ENCODE measurements at places on chromosomes 5 and 9.

DNA sequence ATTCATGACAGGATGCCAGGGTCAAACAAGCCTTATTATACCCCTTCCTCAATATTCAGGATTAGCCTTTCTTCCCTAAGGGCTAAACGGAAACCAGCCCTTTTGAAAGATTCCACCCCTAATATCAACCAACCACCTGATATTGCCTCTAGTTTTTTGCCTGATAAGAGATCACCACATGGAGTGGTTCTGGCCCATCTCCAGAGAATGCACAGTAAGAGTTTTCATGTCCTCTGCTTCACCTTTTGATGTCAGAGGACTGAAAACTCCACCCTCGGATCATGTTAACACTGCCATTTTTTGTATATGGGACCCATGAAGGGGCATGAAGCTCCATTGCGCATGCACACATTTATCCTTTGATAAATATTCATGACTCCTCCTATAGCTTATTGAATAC lies 5.8 kb upstream of the LNPEP start:
- no peak for DNase-seq

- no peak for DNase-seq
Observed at GRCh38 chr9:76025286-76025685, 134.8 kb downstream of the PCSK5 start.

- no peak for DNase-seq
Observed at GRCh38 chr5:77087484-77088261, 588 bp upstream of the ZBED3 start.

DNA sequence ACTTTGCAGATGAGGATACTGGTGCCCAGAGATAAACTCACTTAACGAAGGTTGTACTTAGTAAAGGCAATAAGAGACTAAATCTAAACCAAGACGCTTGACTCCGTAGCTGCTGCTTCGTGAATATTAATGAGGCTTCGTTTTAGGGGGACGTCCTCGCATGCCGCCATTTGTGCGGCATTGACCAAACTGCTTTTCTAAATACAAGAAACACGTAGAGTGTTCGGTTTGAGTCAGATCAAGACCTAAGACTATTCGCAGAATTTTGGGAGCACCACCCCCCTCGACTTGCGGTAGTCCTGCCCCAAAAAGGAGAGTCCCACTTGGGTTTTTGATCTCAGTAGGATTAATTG lies 1.1 kb downstream of the NPM1 start:
- no peak for DNase-seq

- DNase-seq: no peak
Observed at GRCh38 chr5:24621792-24622191, 23.0 kb downstream of the CDH10 start.

- DNase-seq: no peak
Observed at GRCh38 chr9:99478469-99479027, 256.5 kb downstream of the SEC61B start.

DNA sequence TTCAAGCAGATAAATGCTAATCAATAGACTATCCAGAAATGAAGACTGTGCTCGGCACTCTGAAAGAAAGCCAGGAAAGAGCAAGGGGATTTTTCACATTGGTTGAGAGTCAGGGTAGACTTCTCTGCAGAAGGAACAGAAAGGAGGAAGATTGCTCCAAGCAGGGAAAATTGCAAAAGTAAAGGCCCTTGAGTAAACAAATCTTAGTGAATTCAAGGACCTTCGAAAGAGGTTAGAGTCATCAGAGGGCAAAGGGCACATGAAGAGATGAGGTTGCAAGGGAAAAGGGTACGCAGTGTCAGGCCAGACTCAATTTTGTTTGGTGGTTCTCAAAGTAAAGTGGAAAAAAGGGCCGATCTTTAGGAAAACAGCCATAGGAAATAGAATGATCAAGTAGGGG lies 157.6 kb upstream of the RAI14 start:
- DNase-seq: no peak

DNA sequence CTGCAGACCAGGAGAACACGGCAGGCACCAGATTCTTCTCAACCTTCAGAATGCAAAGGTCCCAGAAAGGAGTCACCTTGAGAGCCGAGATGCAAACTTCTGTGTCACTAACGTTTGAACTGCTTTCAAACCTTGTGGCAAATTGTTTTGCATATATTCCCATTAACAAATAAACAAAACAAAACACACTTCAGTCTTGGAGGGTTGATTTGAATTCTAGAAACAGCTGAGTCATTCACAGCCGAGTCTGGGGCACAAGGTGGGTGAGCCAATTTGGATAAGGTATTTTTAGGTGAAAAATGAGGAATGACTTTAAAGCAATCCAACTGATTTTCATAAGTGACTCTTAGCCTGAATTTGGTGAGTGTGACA lies 38.8 kb upstream of the ANKRD33B start:
- no peak for DNase-seq

DNA sequence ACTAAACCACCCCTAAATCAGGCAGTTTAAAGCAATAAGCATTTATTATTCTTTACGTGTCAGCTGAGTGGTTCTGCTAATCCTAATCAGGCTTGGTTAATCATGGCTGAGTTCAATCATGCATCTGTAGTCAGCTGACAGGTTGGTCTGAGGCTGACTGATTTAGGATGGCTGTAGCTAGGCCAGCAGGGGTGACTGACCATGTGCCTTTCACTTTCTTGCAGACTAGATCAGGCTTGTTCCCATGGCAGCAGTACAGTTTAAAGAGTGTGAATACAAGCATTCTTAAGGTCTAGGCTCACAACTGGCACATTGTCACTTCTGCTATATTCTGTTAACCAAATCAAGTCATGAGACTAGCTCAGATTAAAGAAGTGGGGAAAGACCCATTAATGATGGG lies 16.1 kb upstream of the MPDZ start:
- no peak for DNase-seq

- DNase-seq: peak; percentile 65
Observed at GRCh38 chr9:127608104-127608966, 3.7 kb upstream of the STXBP1 start.

DNA sequence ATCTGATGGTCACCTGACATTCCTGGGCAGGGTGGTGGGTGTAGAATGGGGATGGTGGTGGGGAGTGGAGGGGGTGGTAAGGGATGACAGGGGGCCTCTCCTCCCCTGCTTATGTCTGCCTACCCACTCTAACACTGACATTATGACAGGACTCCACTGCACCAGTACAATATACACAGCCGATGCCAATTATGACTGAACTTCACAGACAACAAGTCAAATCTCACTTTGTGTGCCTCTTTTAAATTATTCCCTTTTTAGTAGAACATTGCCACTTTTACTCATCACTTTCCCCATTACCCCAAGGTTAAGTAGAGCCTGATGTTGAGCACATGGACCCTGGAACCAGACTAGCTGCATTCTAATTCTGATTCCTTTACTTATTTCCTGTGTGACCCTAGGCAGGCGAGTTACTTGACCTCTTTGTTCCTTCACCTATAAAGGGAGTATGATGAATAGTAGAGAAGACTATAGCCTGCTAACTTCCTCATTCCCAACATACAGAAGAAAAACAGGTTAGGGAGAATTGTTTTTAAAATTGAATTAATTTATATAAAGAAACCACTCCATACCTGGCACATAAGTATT lies 464.7 kb downstream of the DMRT2 start:
- DNase-seq: no peak

GRCh38 chr9:17057729-17058128 lies 77.1 kb upstream of the CNTLN start:
- no peak for DNase-seq

DNA sequence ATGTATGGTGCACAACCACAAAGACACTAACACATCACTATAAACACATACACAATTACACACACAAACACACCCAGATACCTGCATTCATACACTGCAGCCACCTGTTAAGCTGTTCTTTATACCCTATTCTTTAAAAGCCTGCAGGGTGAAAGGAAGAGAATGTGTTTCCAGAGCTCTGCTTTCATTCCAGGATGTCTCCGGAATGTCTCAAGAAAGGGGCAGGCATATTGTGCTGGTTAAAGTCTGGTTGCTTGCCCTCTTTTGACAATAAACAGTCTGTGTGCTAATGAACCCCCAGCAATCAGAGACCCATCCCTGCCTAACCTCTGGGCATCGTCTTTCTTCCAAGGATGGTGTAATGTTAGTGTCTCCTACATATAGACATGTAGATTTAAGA lies 181.6 kb downstream of the EPB41L4A start:
- DNase-seq: no peak

DNA sequence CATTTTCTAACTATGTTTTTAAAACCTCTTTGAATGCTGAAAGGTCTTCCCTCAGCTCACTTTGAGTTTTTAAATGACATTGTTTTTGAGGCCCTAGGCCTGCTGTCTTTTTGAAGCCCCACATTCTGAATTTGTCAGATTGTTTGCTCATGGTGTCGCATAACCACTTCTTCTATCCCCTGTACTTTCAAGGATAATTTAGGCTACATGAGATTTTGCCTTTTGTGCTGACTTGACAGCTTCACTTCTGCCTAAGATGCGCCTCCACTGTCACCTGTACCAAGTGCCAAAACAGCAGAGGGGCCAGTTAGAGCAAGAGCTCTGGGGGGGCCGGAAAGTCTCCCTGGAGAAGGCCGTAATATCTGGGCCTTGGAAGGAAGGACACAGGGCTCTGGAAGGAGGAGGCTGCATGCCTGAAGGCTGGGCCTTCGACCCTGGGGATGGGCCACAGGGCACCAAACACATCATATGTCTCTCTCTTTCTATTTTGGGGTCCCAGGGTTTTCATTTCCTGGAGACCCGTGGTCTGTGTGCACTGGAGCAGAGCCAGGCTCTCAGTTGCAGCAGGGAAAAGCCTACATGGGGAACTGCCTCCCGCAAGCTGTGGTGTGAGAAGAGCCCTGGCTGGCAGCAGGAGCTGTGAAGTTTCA lies 49.1 kb downstream of the NDST1 start:
- no peak for DNase-seq

- DNase-seq: no peak
Observed at GRCh38 chr5:3394891-3395599, 200.6 kb upstream of the IRX1 start.

GRCh38 chr9:133604214-133604613 lies 5.0 kb downstream of the FAM163B start:
- peak; percentile 19 for DNase-seq

GRCh38 chr5:106167766-106168165 lies 1503.0 kb downstream of the EFNA5 start:
- DNase-seq: no peak

GRCh38 chr5:115559524-115559923 lies 14.9 kb upstream of the FEM1C start:
- DNase-seq: no peak

DNA sequence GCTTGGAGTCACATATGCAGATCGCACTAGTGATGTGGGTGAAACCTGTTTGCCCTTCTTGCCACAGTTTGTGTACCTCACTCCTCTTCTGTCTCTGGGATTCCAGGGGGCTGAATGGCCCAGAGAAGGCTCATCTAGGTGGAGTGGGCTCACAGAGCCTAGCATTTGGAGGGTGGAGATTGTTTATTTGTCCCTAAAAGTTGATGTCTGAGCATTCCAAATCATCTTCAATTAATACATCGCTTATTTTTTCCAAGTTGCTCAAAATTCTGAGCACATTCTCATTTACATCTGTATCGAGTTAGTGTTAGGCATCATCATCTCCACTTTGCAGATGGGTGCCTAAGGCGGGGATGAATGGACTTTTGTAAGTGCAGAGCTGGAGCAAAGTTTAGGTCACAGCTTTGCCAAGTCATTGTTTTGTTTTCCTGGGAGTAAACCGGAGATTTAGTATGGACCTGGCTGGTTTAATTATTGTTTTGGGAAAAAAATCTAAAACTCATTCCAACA lies 2.0 kb downstream of the ABL1 start:
- no peak for DNase-seq

DNA sequence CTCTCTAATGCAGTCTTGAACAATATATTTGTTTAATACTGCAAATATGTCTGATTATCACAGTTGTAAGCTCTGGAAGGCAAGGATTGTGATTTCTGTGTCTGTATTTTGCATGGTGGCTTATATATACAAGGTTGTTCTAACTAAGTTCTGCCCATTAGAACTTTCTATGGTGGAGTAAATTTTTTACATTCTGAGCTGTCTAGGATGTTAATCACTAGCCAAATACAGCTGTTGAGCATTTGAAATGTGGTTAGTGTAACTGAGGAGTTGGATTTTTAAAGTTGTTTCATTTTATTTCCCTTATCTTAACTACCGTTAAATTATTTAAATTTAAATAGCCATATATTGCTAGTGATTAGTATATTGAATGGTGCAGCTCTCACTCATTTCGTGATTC lies 64.3 kb upstream of the DMRTA1 start:
- no peak for DNase-seq

GRCh38 chr5:88690409-88691229 lies 192.4 kb downstream of the MEF2C start:
- DNase-seq: peak; percentile 36

- DNase-seq: no peak
Observed at GRCh38 chr5:82211855-82212572, 66.1 kb downstream of the RPS23 start.

DNA sequence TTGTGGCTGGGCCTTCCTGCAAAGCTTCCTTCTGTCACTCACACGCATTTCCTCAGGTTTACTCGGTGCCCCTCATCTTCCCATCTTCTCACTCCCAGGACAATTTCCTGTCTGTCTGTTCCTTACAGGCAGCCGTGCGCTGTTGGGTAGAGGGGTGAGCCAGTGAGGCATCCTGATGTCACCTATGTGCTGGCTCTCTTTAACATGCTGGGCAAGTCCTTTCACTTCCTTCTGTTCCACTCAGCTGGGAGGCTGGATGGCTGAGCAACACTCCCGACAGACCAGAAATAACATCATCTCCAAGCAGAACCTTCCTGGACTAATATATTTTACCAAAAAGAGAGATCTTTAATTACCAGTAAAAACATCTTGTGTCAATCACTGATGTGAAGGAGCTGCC lies 103.0 kb downstream of the HSD17B3 start:
- DNase-seq: no peak

- no peak for DNase-seq
Observed at GRCh38 chr9:35029852-35030251, 40.3 kb downstream of the DNAJB5 start.

GRCh38 chr5:132095424-132095972 lies 21.9 kb downstream of the CSF2 start:
- no peak for DNase-seq

GRCh38 chr9:69895659-69896058 lies 75.0 kb downstream of the CFAP95 start:
- no peak for DNase-seq

- no peak for DNase-seq
Observed at GRCh38 chr9:93130861-93131481, 3.1 kb downstream of the NINJ1 start.

DNA sequence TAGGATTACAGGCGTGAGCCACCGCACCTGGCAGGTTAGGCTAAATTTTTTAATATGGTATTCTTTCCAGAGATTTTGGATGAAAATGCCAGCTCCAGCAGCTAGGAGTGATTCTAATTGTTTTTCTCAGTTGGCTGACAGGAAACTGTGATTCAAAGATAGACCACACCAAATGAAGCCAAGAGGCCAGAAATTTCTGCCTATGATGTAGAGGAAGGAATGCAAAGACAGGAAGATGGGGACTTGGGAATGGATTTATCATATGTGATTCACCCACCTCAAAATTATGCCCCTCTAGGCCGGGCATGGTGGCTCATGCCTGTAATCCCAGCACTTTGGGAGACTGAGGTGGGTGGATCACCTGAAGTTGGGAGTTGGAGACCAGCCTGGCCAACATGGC lies 53.3 kb downstream of the UGCG start:
- no peak for DNase-seq

Measured in stimulated activated CD8-positive, alpha-beta memory T cell treated with anti-CD3 and anti-CD28 coated beads, Interleukin-4, amount 100 ng/mL, for 24 hours (primary cell).